ENCODE measurements at places on chromosomes 1 and 21. TPM values are rescaled to one million over a fixed set of nuclear protein-coding genes. Genes with fewer than 3 reads are reported as not detected.
A peak's percentile ranks its signal among the peaks of the same experiment; 100 is the strongest.

Gene EVA1B
- total RNA-seq = 25.7 TPM

Gene CCNL2
- total RNA-seq = 174 TPM

Gene DCST1
- total RNA-seq = not detected

Gene CD1D
- 1.8 TPM for total RNA-seq

- DNase-seq = peak; percentile 11
These were observed 29.3 kb upstream of the C1QA start for GRCh38 chr1:22607154-22607553.

- DNase-seq = no peak
These were observed 2.0 kb downstream of the SKI start for GRCh38 chr1:2229911-2230731.

- DNase-seq = no peak
These were observed 29.2 kb upstream of the POFUT2 start for GRCh38 chr21:45316871-45317397.

DNA sequence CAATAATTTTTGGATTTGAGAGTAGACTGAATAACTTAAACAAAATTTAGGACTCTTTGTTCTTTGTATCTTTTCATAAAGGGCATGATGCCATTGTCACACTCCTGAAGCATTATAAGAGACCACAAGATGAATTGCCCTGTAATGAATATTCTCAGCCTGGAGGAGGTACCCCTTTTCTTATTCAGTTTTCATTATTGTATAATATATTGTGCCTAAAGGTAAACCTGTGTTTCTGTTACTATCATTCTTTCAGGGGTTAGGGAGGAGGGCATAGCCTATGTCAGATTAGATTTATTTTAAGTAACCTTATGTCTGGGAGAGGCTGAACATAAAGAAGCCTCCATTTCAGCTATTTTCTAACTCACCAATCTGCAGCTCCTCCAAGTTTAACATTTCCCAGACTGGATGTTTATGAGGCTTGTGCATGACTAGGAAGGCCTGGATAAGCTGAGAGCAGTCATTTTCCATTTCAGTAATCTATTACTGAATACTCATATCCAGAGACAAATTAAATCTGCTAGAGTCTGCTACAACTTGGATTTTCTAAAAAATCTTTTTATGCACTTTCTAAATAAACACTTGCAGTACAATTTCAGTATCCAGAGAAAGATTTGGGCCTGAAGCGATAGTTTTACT is 132.1 kb downstream of the TNNI3K start:
- DNase-seq = no peak

GRCh38 chr1:30705698-30706097 is 17.7 kb downstream of the MATN1 start:
- no peak for DNase-seq

GRCh38 chr1:24745711-24746413 is 615 bp downstream of the CLIC4 start:
- peak; percentile 80 for DNase-seq

- DNase-seq = no peak
These were observed 87.6 kb downstream of the ACTL8 start for GRCh38 chr1:17842686-17843085.

- DNase-seq = peak; percentile 46
These were observed 978 bp downstream of the PRDM15 start for GRCh38 chr21:41877901-41878830.

All from tongue (tissue), 3 donors.